ENCODE measurements at places on chromosomes 2 and 18.

- DNase-seq: no peak
Measured at GRCh38 chr2:134252092-134252750, 1.7 kb upstream of the MGAT5 start.

DNA sequence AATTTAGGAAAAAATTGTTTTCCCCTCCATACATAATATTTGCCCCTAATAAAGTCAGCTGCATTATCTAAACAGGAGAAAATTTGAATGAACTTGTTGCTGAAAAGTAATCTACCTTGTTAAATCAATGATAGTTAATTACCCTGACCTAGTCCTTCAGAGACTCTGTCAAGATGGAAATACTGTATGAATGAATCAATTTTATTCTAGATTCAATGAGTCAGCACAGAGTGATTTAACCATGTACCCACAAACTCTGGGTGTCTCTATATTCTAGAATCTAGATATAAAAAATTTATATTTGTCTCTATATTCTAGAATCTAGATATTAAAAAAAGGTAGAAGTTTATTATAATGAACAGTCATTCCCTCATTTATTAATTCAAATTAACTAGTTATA lies 36.2 kb downstream of the NDUFAF7 start:
- DNase-seq: no peak

DNA sequence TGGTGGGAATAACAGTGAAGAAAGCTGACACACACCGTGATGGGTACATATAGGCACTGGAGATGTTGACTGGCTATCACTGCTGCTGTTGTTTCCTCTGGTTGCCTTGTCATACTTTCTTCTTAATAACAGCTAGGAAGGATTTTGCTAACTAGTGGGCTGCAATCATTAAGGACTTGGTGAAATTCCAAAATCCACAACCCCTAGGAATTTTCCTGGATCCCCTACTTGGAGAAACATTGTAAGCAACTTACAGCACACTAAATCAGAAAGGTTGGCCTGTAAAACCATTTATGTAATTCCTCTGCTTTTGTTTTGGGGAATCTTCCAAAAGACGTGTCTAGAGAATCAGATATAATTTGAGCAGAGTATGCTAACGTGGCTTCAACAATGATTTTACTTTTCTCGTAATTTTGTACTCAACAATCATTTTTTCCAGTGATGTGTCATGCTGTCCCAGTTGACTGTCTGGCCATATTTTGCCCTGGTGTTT lies 8.0 kb upstream of the COL3A1 start:
- no peak for DNase-seq

DNA sequence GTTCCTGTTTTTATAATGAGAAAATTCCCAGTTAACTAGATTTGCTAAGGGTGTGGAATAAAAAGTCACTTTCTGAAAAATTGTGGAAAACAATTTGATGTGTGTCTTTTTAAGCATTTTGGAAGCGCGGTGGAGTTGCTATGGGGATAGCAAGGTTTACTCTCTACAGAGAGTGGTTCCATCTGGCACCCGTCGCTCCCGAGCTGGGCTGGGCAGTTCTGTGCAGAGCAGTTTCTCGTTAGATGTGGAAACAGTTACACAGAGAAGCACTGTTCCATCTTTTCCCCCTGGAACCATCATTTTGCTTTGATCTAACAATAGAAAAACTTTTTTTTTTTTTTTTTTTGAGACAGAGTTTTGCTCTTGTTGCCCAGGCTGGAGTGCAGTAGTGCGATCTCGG lies 17.4 kb downstream of the LDLRAD4 start:
- no peak for DNase-seq

DNA sequence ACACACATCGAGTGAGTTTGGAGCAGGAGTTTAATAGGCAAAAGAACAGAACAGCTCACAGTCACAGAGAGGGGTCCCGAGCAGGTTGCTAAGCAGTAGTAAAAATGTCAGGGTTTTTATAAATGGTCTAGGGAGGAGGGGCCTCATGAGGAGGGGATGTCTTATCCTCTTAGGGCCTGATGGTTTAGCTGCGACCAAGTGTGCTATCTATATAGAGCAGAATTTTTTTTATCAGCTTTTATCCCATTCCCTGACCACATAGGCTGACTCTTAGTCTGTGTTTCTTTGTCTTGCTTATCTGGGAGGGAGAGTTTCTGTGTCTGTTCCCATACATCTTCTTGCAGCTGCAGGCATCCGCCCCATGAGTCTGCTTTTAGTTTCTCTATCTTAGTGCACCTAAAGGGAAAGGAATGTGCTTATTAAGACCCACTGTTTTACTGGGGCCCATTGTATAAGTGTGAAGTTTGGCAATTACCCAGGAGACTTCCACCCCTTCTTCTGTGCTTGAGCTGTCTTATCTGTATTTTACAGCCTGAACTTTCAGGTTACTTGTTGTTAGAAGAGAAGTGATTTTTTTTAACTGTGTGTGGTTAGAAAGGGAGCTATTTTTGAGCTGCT lies 30.4 kb upstream of the GMCL1 start:
- no peak for DNase-seq

GRCh38 chr2:233010569-233011267 lies 2.3 kb downstream of the NGEF start:
- no peak for DNase-seq

GRCh38 chr2:205769879-205770278 lies 87.6 kb downstream of the NRP2 start:
- DNase-seq: no peak

- DNase-seq: peak; percentile 5
Measured at GRCh38 chr2:36482576-36483214, 115.3 kb downstream of the FEZ2 start.

- no peak for DNase-seq
Measured at GRCh38 chr2:188976545-188977268, 2.5 kb downstream of the COL3A1 start.

GRCh38 chr2:47194410-47194809 lies 39.3 kb upstream of the STPG4 start:
- no peak for DNase-seq

GRCh38 chr2:41907771-41908207 lies 140.0 kb upstream of the PKDCC start:
- DNase-seq: no peak

GRCh38 chr2:61326423-61326822 lies 144.5 kb downstream of the USP34 start:
- peak; percentile 92 for DNase-seq

DNA sequence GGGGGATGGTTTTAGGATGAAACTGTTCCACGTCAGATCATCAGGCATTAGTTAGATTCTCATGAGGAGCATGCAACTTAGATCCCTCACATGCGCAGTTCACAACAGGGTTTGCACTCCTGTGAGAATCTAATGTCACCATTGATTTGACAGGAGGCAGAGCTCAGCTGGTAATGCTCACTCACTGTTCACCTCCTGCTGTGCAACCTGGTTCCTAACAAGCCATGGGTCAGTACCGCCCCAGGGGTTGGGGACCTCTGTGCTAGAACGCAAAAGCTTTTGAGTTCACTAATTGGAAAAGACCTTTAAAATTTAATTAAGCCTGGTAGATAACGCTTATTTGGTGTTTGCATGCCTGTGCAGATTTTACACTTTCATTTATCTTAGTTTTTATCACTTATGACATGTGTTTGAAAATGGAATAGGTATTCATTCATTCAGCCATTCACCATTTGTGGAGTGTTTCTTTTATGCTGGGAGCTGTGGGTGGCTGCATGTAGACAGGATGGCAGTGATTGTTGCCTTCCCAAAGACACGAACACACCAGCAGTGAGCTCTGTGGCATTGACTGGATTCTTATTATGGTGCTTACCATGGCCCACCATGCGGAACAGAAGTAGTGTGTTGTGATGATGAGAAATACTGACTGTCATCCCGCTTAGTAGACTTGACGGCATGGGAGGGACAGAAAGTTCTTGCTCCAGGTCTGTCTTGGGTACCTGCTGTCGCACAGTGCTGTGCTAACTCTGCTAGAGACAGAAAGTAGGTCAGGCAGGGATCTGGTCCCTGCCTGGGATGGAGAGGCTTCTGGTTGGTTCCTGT lies 6.4 kb downstream of the RAB31 start:
- DNase-seq: no peak

GRCh38 chr2:158212301-158212700 lies 110.6 kb downstream of the UPP2 start:
- DNase-seq: no peak

DNA sequence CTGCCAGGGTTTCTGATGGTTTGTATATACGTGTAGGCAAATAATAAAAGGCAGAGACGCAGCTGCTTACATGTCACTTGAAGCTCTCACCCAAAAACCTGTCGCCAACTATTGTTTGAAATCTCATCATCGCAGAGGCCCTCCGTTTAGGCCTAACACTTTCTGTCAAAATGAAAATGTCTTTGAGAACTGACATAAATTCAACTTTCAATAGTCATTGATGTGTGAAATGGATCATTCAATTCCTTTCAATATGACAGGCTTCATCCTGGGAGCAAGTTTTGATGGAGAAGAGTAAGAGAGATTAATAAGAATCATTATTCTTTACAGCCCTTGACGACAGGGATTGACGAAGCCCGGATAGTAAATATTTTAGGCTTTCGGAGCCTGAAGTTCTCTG lies 2.7 kb downstream of the ACTG2 start:
- DNase-seq: no peak

- no peak for DNase-seq
Measured at GRCh38 chr2:239956818-239957261, 68.3 kb downstream of the NDUFA10 start.

GRCh38 chr2:60652832-60653340 lies 99.4 kb upstream of the BCL11A start:
- no peak for DNase-seq

DNA sequence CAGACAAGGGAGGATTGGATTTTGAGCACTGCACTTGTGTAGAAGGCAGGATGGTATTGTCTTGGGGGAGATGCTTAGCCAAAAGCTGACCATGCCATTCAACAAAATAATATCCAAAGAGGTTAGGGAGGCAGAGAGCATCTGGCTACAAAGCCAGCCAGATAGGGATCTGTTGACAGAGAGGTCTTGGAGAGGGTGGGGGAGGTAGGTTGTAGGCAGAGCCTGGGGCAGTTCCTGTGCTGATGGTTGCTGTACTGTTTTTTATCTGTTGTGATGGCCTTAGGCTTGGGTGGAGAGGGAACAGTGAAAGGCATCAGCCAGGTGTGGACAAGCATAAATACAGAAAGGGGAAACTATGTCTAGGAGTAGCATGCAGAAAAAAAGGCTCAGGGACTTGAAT lies 100.9 kb downstream of the AQP4 start:
- DNase-seq: no peak

DNA sequence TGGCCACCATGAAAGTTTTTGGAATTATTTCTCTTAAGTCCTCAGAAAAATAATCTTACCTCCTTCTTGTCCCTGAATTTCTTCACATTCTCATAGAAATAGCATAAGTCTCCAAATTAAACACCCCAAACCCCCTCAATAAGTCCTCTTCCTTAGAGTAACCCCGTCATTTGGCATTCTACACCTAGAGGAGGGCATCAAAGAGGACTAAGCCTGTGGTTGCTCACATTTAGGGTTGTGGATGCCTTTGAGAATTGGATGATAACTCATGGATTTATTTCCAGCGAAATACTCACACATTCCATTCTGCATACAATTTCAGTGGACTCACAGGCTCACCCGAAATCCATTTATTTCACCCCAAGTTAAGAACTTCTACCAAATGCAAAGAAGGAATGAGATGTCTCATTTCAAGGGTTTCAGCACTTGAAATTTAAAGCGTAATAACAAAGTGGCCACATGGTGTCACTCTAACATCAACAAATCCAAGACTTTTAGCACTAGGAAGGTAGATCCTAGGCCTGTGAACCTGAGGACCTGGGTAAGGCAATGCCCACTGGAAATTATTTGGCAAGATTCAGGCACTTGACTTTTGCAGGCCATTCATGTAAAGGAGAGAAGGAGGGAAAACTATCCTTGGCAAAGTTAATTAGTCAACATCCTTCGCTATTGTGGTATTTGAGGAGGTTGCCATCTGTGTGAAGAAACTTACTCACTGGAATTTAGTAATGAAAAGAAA lies 24.6 kb downstream of the DYTN start:
- peak; percentile 84 for DNase-seq

DNA sequence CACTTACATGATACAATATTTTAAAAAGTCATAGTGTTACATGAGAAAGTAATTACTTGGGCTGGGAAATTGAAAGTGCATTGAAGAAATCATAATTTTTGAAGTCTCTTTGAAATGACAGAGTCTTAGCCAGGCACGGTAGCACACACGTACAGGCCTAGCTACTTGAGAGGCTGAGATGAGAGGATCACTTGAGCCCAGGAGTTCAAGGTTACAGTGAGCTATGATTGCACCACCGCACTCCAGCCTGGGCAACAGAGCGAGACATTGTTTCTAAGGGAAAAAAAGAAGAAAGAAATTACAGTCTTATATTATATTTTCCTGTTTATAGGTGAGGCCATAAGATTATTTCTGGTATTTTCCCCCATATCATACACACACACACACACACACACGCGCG lies 9.2 kb upstream of the IAH1 start:
- no peak for DNase-seq

- no peak for DNase-seq
Measured at GRCh38 chr2:44191739-44192138, 23.1 kb downstream of the PPM1B start.

- no peak for DNase-seq
Measured at GRCh38 chr2:196268538-196269338, 97.4 kb upstream of the STK17B start.

DNA sequence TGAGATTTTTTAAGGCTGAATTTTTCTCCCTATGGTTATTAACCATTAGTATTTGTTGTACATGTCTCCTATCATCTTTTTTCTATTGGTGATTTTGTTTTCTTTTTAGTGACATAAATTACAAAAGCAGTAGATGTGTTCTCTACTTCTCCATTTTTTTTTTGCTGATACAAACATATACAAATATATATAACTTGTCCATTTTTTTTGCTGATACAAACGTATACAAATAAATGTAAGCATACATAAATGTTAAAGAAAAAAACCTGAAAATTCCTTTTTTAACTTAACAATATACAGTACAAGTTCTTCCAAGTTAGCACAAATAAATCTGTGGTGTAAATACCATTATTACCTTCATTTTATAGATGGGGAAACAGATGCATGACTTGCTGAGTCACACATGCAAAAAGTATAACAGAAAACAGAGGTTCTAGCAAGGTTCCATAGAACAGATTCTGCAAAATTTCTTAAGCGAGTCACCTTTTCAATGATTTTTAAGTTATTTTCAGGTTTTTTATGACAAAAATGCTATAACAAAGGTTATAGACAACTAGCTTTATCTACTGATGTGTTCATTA lies 2.1 kb downstream of the MSGN1 start:
- DNase-seq: no peak

DNA sequence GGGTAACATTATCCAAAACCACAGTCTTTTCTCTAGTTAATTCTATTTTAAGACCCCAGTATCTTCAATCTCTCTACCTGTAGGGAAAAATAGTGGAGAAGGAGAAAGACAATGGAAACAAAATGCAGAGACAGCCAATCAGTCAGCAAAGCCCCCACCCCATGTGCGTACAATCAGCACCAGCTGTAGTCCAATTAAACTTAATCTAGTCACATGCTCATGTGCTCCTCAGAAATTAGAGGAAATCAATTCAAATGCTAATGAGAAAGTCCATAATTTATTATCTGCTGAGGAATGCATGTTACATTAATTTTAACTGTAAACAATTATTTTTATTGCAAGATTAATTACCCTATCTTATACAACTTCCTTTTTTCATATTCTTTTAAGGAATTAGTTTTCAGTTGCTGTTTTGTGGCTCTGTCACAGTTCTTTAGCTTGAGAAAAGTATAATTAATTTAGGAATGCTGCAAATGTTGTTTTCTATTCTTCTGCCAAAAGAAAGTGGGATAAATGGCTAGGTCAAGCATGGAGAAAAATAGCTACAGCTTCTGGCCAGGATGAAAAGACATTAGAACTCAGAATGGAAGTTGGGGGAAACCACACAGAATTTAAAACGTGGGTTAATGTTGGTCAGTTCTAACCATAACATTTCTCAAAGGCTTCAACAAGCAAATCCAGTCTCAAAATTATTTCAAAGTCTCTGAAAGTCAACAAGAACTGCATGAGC lies 232.4 kb upstream of the HNRNPA3 start:
- DNase-seq: no peak

Measured in DMS53 (cell line).